Stimulated activated CD4-positive, alpha-beta T cell treated with anti-CD3 and anti-CD28 coated beads, Interleukin-2, amount 100 ng/mL, for 24 hours (primary cell): ENCODE measurements at places on chromosomes 11 and 22.

DNA sequence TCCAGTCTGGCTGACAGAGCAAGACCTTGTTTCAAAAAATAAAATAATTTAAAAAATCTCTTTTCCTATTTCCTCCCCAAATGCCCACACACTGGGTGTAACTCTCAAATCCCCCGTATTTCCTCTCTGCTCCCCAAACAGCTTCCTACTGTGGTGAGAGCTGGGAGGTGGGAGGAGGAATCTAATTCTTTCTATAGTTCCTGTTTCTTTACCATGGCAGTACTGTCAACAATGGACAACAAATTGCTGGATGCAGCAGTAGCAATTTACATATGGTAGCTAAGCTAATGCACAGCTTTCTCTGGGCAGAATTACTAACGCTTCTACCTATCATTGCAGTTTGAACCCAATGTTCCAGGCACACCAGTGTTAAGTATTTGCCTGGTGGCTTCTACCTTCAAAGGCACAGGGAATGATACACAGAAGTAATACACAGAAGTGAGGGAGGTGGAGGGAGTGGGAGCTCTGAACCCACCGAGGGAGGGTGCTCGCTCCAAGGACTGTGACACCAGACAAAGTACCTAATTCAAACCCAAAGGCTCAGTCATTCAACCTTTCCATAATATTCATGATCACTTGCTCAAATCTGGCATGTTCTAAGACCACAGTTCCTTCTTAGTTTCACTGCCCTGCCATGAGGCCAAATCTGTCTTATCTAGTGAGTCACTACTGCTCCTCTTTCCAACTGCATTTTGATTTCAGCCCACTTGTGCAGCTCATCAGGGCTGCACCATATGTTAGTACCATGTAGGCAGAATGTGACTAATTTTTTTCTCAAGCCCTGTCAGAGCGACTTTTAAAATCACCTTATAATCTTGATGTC lies 37.9 kb downstream of the CELF1 start:
- DNase-seq: peak; percentile 44

- DNase-seq: no peak
These were observed 162.8 kb upstream of the TMEM45B start for GRCh38 chr11:129652835-129653234.

GRCh38 chr11:1908618-1909017 lies 10.9 kb upstream of the TNNT3 start:
- DNase-seq: no peak

GRCh38 chr22:39718206-39718605 lies 147.7 kb downstream of the CACNA1I start:
- DNase-seq: no peak

GRCh38 chr11:75538150-75538942 lies 12.6 kb upstream of the GDPD5 start:
- no peak for DNase-seq

DNA sequence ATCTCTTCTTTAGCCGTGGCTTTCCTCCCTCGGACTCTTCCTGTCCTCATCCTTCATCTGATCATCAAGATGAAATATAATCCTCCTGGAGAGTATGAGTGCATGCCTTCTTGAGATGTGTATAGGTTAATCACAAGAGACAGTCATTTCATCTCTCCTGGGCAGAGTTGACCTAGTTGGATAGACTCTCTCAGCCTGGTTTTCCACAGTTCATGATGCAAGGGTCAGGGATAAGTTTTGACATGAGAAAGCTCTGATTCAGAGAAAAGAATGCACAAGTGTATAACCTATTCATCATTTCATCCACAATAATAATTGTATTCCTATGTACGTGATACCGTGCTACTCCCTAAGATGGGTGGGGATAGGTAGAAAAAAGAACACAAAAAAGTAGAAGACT lies 33.2 kb upstream of the CCDC90B start:
- DNase-seq: no peak

- DNase-seq: no peak
These were observed 21.2 kb downstream of the SCGB1A1 start for GRCh38 chr11:62439785-62440602.

GRCh38 chr11:4375431-4376140 lies 7.4 kb upstream of the OR52B4 start:
- no peak for DNase-seq

DNA sequence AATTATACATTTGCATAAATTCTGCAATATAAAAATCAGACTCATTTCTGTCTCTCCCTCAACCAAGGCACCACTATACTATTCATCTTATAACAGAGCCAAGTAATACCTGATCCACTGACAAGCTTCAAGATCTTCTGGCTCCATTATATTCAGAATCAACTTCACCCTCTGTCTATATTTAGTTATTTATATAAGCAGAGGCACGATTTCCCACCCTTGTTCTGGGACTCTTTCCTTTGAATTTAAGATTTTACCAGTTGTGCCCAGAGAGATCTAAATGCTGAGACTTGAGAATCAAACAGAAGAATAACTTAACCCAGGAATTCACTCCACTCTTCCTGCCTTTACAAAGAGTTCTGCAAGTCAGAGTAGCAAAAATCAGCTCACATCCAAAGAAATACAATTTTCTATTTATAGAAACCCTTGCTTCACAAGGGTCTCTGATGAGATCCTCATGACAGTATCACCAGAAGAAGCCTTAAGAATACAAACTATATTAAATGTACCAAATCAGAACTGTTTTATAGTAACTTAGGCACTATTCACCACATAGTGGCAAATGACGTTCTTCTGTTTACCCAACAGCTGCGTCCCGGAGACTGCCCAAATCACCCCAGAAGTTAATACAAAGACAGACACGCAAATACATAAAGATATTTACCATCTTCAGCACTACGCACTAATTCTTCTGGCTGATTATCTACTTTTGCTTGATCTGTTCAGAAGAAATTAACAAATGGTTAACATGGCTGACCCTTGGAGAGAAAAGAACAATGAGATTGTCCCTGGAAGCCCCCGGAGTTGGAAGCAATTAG lies 32.3 kb upstream of the CCDC89 start:
- no peak for DNase-seq
